ENCODE measurements at places on chromosomes 7 and 10.

DNA sequence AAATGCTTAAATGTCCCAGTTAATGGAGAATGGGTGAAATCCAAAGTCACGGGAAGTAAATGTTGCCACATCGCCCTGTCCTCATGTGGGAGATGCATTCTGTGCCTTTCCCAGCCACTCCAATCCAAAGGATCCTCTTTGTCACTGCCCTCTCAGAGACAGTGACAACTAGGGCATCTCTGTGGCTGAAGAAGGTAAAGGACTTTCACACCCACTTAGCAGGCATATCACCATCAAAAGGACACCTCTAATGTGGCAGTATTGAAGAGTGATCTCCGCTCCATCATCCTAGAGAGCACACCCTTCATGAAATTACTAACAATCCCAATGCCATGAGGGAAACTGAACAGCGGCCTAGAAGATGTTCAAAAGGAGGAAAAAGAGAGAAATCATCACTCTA lies 13.6 kb downstream of the ATXN7L1 start:
- no peak for DNase-seq

DNA sequence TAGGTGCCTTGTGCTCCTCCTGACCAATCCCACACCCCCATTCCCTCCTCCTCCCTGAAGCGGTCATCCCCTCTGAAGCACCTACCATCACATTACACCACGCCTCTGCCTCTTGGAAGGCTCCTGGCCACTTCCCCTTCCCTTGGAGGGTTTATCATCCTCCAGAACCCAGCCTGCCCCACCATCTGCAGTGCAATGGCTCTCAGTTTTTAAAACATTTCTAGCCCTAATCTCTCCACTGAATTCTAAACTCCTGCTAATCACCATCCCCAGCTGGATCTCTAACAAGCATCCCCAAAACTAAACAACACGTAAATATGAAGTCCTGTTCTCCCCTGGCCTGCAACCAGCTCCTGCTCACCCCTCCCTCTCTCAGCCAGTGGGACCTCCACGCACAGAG lies 70.6 kb downstream of the PIP4K2A start:
- DNase-seq, result no peak

DNA sequence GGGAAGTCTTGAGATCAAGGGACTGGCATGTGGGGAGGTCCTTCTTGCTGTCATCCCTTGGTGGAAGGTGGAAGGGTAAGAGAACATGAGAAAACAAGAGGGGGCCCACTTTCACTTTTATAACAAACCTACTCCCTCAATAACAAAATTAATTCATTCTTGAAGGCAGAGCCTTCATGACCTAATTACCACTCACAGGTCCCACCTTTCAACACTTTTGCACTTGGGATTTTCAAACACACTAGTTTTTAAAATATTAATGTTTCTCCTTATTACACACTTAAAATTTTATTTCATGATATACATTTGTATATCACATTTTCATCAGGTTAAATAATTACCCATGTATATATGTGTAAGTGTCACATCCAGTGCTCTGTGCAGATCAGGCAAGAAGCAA lies 2.0 kb downstream of the ST7 start:
- DNase-seq, result no peak

DNA sequence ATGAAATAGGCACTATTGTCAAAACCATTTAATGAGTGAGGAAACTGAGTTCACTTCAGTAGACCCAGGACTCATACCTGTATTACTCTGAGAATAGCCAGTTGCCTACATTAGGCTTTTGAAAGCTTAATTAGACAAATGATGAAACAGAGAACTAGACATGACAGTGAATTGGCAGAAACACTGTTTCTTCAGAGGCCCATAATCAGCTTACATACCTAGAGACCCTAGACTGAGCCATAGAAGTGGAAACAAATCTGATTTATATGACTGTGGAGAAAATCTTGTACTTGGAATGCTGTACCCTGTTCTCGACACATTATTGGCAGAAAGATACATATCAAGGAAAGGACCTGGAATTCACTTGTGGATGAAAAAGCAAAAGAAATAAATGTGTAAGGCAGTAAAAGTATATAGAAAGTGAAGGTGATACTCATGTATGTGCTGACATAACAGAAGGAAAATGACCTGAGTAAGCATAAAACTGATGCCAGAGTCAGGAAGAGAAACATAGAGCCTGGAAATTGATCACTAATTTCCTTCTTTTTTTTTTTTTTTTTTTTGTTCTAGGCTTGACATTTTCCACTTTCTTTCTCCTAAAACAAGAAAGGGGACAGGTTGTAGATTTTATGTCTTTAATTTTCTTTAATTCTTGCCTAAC lies 251.5 kb downstream of the BICC1 start:
- DNase-seq, result no peak

DNA sequence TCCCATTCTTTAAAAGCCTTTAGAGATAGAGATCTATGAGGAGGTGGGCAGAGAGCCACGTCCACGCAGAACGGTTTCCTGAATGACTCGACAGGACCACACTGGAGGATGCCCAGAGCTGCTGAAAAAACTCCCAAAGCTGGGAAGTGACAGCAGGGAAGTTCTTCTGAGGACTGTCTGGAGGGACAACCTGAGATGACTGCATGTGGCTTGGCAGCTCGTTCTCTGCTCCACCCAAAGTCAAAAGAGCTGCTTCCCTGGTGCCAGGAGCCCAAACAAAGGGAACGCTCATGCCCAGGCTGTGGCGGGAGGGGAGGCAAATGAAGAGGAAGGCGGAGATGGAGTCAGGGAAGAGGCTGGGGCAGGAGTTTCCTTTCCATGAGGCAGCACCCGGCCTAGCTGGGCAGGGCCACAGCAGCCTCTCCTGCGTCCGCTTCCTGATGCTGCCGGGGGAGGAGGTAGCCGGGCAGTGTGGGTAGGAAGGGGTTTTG lies 95.4 kb downstream of the CCDC3 start:
- no peak for DNase-seq

- peak; percentile 44 for DNase-seq
Observed at GRCh38 chr10:84783386-84783785, 455.0 kb downstream of the CCSER2 start.

GRCh38 chr10:71244431-71245419 lies 32.4 kb downstream of the UNC5B start:
- peak; percentile 41 for DNase-seq

- DNase-seq, result no peak
Observed at GRCh38 chr10:20593649-20594048, 303.5 kb downstream of the NEBL start.

GRCh38 chr10:63757067-63757466 lies 235.9 kb downstream of the REEP3 start:
- no peak for DNase-seq

DNA sequence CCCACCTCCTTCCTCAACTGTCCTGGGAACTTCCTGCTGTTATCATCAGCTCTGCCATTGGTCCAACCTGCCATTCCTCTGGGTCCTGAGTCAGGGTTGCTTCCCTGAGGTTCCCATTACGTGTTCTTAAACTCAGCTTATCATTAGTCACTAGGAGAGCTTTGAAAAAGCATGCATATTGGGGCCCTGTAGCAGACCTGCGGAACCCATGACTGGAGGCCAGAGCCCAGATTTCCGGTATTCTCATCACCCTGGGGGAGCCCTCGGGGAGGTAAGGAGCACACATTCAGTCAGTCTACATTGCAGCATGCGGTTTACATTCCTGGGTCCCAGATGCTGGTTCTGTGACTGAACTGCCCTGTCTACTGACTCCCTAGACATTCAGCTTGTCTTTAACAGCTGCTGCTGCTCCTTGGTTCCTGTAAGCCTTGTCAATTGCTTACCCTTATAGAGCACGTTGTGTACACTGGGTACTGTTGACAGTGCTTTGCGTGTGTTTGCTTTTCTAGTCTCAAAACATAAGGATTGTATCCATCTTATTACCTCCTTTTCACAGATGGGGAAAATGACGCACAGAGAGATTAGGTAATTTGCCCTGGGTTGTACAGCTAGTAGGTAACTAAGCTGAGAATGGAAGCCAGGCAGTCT lies 12.8 kb downstream of the CDHR3 start:
- no peak for DNase-seq

GRCh38 chr10:27454837-27455236 lies 49.3 kb upstream of the RAB18 start:
- DNase-seq, result no peak

DNA sequence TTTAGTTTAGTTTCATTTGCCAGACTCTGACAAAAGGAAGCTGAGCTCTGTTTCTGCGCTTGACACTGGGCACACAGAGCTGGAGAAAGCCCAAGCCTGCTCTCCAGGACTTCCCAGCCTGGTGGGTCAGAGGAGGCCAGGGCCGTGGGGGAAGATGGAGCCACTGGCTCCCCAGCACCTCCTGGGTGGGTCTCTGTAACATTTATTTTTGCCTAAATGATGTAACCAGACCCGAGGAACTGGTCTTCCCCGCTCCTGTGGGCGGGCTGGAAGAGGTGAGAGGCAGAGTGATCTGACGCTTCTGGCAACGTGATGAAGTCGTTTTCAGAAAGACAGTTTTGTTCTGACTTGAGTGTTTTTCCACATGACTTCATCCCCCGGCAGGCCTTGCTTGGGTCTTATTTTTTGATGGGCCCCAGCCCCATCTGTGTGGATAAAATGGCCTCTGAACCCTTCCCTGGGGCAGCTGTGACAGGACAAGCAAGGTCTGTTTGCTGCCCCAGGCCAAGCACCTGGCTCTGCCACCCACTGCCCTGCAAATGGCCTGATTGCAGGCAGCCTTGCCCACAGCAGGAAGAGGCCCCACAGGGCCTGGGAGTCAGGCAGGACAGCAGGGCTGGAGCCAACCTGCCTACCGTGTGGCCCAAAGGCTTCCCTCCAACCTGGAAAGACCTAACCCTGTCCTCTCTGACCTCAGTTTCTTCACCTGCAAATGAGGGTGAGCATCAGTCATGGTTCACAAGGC lies 304.9 kb upstream of the ZMIZ1 start:
- no peak for DNase-seq

DNA sequence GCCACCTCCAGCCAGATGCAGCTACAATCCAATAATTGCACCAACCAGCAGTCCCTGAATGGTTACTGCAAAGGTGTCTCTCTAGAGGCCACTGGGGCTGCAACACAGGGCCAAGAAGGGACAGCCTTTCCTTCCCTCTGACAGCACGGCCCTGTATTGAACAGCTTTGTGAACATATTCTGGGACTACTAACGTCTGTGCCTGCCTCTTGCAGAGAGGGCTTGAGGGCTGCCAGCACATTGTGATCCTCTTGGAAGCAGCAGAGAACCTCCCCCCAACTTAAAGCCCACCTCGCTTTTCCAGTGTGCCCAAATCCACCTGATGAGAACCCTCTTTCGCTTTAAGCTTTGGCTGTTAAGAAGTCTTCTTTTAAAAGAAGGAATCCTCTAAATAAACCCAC lies 415.9 kb downstream of the RPS24 start:
- no peak for DNase-seq

GRCh38 chr10:122544493-122544892 lies 16.1 kb upstream of the DMBT1 start:
- DNase-seq, result no peak

DNA sequence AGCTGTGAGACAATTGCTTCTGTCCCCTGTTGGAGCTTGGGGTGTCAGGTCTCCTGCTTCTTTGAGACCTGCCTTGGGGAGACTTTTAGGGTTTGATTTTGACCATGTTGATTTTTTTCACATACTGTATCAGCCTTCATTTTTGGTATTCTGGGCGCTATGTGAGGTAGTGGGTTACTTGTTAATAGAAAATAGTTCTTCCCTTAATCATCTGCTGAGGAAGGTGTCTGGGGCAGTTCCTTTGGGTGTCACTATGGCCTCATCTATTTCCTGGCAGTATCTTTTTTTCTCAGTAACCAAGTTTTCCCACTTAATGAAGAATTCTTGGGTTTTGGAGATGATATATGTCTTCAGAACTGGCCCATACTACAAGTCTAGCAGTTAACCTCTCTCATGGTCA lies 4.6 kb upstream of the NOLC1 start:
- DNase-seq, result no peak

DNA sequence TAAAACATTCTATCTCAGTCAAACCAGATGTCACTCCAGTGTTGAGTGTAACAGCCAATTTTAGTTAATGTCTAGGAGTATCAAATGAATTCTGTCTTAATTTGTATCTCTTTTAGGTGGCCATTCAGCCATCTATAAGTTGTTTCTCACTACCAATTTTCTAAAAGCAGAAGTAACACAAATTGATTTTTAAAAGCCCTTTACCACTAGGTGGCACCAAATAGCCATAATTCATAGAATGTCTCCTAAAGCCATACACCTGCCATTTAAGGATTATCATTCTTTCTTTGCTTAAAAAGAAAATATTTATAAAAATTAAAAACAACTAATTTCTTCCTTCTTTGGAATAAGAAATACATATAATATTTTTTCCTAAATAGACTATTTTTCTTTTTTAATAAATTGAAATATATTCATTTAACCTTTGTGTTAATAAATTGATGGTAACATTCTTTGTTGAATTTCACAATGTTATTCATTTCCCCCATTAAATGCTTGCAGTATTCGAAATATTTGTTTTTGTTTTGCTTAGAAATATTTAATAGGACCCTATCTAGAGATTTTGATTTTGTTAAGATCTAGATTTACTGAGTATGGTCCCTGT lies 107.8 kb upstream of the PPP1R3A start:
- peak; percentile 33 for DNase-seq

DNA sequence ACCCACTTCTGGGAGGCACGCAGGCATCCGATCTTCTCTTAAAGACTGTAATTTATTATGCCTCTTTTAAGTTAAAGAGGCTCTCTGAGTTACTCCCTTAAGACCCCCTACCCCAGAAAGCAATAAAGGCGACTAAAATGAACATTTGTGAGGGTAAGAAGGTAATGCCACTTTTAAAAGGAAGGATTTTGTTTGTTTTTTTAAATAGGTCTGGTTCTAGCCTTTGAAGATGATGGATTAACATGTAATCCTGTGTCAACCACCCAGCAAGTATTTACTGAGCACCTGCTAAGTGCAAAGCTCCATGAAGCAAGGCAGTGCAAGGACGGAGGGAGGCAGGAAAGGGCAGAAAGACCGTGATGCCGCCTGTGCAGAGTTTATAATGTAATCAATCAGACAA lies 26.1 kb downstream of the SH3PXD2A start:
- DNase-seq, result no peak

DNA sequence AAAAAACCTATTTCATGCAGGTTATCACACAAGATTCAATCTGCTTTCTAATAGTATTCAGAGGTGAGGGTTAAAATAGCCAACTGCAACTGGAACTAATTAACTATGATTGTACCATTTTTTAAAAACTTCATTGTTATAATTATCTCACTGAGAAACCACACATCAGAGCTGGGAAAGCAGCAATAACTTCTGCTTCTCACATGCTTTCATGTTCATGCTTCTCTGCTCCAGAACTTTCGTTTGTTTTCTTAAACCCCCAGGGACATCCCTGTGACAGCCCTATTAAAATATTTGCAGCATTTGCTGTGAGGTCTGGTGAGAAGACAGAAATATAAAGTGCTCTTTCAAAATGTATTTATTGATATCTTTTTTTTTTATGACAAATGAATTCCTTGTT lies 389.0 kb upstream of the SORCS1 start:
- no peak for DNase-seq

DNA sequence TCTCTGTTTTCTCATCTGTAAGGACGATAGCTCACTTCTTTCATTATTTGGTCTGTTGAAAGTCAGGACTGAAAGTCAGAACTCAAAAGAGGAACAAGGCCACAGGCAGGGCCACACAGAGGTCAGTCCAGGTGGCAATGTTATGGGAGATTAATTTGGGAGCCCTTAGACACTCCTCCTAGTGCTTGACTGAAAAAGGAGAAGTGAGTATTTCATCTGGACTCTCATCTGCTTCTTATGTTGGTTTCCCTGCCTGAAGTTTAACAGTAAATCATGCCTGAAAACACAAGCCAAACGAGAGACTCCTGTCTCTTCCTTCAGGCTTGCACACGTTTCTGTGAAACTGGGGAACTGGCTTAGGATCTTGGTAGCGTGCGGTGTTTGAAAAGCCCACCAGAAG lies 248.5 kb downstream of the BUB3 start:
- no peak for DNase-seq
